ENCODE measurements at places on chromosomes 3 and 15.

DNA sequence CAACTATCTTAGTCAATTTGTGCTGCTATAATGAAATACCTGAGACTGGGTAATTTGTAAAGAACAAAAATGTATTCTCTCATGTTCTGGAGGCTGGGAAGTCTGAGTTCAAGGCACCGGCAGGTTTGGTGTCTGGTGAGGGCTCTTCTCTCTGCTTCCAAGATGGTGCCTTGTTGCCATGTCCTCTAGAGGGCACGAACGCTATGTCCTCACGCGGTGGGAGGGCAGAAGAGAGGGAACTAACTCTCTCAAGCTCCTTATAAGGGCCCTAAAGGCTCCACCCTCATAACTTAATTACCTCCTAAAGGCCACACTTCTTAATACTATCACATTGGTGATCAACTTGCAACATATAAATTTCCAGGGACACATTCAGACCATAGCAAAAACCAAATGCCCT is 108.4 kb downstream of the ADAMTSL3 start:
- DNase-seq, result no peak

- no peak for DNase-seq
These were observed 176.2 kb downstream of the EPHB1 start for GRCh38 chr3:134971306-134971705.

- DNase-seq, result peak; percentile 75
These were observed 3.2 kb downstream of the ZDHHC19 start for GRCh38 chr3:196207833-196208607.

- no peak for DNase-seq
These were observed 656.2 kb downstream of the GBE1 start for GRCh38 chr3:81105206-81105605.

DNA sequence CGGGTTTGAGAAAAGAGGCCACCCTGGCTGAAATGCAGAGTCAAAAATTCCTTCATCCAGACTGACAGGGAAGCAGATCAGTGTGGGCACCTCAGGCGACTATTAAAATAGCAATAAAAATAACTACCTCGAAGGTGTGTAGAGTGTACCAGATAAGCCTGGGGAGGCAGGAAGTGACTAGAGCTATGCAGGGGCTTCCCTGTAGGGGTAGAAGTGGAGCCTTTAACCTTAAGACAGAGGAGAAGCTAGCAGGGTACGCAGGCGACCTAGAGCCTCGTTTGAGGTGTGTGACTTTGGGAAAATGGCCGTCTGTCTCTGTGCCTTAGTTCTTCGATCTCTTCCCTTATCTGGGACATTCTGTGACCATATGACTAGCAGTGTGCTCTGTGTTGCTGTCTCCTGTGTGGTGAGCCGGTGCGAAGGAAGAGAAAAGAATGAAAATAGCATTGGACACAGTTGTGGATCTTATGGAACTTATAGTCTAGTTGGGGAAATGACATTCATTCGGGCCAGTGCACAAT is 17.6 kb downstream of the BHLHE40 start:
- no peak for DNase-seq

GRCh38 chr3:58190291-58190690 is 20.5 kb downstream of the DNASE1L3 start:
- DNase-seq, result no peak

DNA sequence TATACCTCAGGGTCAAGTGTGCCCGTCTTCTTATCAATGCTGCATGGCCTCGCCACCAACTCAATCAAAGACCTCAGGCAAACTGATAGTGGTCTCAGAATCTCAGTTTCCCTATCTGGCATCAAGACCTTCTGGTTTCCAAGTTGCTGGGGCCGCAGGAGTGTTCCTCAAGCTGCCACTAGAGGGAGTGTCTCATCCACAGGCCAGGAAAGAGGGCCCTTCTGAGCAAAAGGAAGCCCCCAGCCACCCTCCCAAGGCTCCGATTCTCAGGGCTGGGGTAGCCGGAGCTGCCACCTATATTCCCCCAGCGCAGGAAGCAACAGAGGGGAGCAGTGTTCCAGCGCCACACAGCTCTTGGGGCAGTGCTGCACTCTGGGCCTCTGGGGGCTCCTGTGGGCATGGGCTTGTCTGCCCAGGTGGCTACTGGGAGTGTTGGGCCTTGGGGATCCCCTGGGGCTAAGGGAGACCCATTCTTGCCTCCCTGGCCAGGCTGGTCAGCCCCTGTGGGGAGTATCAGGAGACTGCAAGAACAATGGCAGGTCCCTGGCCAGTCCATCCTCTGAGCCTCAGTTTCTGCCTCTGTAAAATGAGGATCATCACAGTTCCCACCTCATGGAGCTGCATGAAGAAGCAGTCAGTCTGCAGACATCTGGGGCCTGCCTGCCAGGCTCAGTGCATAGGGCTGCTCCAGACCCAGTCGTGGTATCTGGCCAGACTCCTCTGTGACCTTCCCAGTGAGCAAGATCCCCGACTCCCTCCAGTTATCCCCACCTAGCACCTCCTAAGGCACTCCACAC is 23.4 kb upstream of the SEC13 start:
- DNase-seq, result peak; percentile 45

- DNase-seq, result no peak
These were observed 18.9 kb downstream of the MUC20 start for GRCh38 chr3:195739561-195740111.

DNA sequence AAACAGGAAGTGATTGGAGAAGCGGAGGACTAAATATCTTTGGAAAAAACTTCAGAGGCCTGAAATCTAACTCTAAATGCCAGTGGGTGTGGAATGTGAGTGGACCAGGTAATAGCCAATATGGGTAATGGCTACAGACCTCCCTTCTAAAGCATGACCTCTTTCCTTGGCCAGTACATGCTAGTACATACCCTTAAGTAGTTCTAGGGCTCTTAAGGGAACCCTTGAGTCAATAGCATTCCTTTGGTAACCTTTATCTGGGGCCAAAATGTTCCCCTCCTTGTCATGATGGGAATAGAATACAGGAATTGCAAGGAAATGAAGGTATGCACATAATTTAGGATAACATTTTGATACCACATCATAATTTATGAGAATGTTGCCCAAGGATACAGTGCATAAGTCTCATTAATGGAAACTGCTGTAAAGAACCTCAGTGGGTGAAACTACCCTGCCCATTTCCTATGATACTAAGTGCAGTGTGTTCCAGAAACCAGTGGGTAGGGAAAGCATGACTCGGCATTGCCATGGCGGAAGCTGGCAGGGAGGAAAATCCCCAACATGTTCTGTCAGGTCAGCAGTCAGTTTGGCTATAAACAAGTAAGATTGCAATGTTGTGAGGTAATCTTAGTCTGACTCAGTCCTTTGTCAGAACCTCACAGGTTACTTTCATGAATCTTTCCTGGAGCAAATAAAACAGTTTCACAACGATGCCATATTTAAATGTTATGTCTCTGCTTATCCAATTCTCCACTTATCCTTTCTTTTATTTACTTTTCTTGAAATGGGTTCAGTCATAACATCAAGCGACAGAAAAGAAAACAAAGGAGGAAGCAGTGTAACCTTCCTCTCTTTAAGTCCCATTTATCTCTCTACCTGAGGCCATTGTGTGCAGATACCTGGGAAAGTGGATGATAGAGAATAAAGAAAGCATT is 23.5 kb upstream of the RAP2B start:
- DNase-seq, result peak; percentile 42

- no peak for DNase-seq
These were observed 10.3 kb downstream of the NEK11 start for GRCh38 chr3:131036986-131037385.

DNA sequence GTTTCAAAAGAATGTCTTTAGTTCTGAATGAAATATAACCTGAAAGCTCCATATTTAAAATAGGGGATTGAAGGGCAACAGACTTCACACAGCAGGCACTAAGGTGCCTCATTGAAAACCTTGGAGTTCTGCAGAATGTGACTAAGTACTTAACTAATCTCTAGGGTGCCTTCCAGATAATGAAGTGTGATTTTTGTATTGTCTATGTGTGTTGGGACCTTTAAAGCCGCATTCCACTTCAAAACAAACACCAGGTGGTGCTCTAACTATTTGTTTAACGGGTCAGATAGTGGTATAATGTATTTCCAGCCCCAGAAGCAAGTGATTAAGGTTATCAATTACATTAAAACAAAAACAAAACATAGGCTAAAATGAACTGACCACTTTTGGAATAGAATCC is 28.0 kb downstream of the TFG start:
- no peak for DNase-seq

GRCh38 chr3:139388821-139389551 is 461 bp downstream of the COPB2 start:
- DNase-seq, result no peak

DNA sequence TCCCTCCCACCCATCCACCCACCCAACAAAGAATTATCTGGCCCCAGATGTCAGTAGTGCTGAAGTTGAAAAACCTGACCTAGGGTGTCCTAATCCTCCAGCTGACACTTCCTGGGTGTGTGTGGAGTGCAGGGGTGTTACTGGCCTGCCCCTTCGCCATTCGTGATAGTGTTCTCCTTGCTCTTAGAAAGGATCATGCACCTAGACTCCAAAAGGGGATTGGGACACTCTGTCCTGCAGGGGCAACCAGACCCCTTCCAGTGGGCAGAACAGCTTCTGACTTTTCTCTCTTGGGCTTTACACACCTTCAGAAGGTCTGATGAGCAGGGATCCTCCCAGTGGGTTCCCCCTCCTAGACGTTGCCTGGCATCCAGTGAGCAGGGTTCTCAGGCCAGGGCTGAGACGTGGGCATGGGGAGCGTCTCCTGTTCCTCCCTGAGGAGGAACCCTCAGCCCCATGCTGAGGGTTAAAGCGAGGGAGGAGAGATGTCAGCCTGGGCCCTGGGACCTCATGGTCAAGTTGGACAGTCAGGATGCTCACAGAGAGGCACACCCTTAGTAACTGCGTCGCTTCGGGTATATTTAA is 75.0 kb downstream of the AAGAB start:
- no peak for DNase-seq

GRCh38 chr15:100230784-100231183 is 111.0 kb downstream of the ADAMTS17 start:
- no peak for DNase-seq

DNA sequence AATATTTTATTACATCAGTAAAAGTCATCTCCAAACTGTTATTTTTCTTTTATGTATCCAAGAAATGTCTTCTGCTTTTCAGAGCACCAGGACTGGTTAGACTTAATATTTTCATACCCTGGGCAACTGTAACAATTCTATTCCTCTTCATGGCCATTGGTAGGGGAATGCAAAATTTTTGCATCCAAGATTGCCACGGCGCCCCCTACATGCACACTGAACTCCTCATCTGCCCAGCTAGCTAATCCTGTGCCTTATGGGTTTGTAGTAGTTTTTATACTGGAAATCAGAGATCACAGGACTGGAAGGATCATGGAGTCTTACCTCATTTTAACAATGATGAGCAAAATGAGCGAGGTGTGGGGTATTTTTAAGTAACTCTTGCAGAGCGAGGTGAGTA is 74.2 kb downstream of the CRTC3 start:
- no peak for DNase-seq

GRCh38 chr15:41904541-41905005 is 10.7 kb upstream of the SPTBN5 start:
- peak; percentile 83 for DNase-seq

GRCh38 chr15:57442335-57442734 is 66.0 kb downstream of the CGNL1 start:
- no peak for DNase-seq

- DNase-seq, result no peak
These were observed 953.4 kb downstream of the AGBL1 start for GRCh38 chr15:87033056-87033455.

DNA sequence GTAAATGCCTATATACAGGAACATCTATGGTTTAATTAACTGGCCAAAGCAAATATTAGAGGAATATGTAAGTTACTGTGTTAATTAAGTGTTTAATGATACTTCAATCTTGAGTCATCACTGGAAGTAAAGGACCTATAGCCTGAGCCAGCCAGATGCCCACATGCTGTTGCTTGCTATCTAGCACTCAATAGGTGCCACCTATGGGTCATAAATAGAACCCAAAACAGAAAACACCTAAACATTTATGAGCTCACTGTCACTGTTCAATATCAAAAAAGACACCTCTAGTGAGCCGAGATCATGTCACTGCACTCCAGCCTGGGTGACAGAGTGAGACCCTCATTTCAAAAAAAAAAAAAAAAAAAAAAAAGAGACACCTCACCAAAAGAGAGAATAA is 48.4 kb upstream of the IP6K2 start:
- no peak for DNase-seq

- DNase-seq, result no peak
These were observed 441.1 kb upstream of the MDFIC2 start for GRCh38 chr3:70753572-70753971.

- no peak for DNase-seq
These were observed 57.0 kb upstream of the GPR149 start for GRCh38 chr3:154486949-154487348.

DNA sequence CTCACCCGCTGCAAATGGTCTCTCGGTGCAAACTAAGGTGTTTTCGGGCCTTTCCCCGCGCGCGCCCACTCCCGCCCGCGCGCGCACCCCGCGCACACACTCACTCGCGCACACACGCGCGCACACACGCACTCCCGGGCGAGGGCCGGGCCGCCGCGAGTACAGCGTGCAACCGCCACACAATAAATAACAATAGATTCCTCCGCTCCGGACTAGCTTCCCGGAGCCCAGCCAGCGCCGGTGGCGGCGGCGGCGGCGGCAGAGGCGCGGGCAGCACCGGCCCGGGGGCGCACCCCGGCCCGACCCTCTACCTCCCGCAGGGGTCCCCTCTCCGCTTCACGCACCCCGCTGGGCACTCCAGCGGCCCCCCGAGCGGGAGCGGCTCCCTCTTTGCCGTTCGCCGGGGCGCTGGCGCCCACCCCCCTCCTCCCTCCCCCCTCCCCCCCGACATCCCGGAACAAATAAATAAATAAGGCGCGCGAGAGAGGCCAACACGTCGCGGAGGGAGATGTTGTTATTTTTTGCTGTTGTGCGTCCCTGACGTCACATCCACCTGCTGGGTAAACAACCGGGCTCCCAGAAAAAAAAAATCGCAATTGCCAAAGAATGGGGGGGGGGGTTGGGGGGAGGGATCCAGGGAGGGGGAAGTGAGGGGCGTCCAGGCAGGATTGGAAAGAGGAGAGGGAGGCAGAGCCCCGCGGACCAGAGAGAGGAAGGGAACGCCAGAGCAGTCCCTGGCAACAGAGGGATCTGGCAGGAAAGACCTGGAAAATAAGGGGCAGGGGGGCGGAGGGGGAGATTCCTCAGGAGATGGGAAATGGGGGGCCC is at the start of gene FOXP1:
Gene FOXP1, minus strand, starts transcription at position 163 of the 828 bp plus-strand sequence. CDS start 385,347 bp downstream, outside the sequence.
- DNase-seq, result peak; percentile 87

DNA sequence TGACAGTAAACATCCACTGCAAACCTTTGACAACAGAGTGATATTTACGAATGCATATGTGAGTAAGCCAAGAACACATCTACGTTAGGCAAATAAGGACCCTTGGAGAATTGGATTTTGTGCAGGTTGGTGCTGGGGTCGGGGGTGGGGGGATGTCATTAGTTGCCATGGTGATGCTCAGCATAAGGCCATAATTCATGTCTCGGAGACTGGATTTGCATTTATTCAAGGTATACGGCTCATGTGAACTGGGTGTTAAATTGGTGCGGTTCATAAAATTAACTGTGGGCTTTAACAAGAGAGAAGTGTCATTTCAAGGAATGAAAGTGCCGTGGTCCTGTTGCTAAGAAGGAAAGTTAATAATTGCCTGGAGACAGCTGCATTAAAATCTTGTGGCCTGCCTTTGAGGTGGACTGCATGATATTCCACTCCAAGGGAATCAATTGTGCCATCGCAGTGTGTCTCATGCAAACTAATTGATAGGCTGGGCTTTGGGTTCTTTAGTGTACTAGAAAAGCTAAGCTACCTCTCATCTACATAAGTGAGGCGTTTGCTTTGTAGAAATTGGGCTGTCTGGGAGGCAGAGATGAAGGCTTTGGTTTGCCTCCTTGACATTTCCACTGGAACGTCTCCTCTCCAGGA is 228.9 kb upstream of the FEZF2 start:
- DNase-seq, result no peak
